ENCODE measurements at places on chromosomes 7 and 10. TPM values are rescaled to one million over a fixed set of nuclear protein-coding genes. Genes with fewer than 3 reads are reported as not detected.

GRCh38 chr7:84145892-84146291, 48.7 kb downstream of the SEMA3A start:
- no peaks in the 10 kb centered on the region for H3K4me1 ChIP-seq
- H3K36me3 ChIP-seq, result peaks cover 7% of the 10 kb centered on the region
- H3K4me3 ChIP-seq, result no peak overlapping the region
- H3K27ac ChIP-seq, result peak overlapping the region; percentile 75
- no peaks in the 10 kb centered on the region for H3K27me3 ChIP-seq

The RADIL gene
- 4.7 TPM for total RNA-seq

The CYP51A1 gene
- total RNA-seq, result 84.8 TPM

GRCh38 chr7:116772926-116773749, 89.2 kb upstream of the CAPZA2 start:
- H3K27me3 ChIP-seq, result no peaks in the 10 kb centered on the region
- no peak for DNase-seq
- no peaks in the 10 kb centered on the region for H3K4me1 ChIP-seq
- no peak overlapping the region for H3K27ac ChIP-seq
- no peak overlapping the region for H3K4me3 ChIP-seq

GRCh38 chr10:14588084-14588937, 186.4 kb downstream of the FAM107B start:
- H3K4me3 ChIP-seq, result no peak overlapping the region
- H3K27ac ChIP-seq, result no peak overlapping the region
- DNase-seq, result peak; percentile 14
- no peaks in the 10 kb centered on the region for H3K27me3 ChIP-seq

DNA sequence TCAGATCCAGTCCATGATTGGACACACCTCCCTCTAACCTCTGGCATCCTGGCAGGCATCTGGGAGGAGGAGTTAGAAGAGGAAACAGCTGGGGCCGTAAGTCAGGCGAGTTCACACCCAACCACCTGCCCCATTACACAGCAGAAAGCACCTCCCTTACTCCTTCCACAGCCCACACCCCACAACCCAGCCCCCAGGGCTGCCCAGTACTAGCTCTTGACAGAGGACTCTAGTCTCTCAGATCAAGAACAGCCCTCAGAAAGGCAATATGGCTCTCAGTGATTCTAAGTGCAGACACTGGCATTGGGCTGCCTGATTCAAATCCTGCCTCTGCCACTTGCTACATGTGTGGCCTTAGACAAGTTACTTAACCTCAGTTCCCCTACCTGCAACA, 34.1 kb downstream of the KCNMA1 start:
- DNase-seq, result peak; percentile 47
- H3K4me1 ChIP-seq, result peaks cover 8% of the 10 kb centered on the region
- no peak overlapping the region for H3K4me3 ChIP-seq
- H3K36me3 ChIP-seq, result no peaks in the 10 kb centered on the region
- H3K27ac ChIP-seq, result no peak overlapping the region

GRCh38 chr10:85235258-85235657, 906.9 kb downstream of the CCSER2 start:
- no peak overlapping the region for H3K4me3 ChIP-seq
- no peaks in the 10 kb centered on the region for H3K4me1 ChIP-seq
- H3K27me3 ChIP-seq, result no peaks in the 10 kb centered on the region
- H3K27ac ChIP-seq, result no peak overlapping the region

- no peak within 1 kb of the TSS for H3K27ac ChIP-seq
- no peak within 1 kb of the TSS for H3K4me3 ChIP-seq
- H3K36me3 ChIP-seq, result no peaks in the 10 kb centered on the region
- DNase-seq, result peak; percentile 59
These were observed at the start of gene FRMPD2 for GRCh38 chr10:48274636-48275035. Gene FRMPD2, minus strand, starts transcription at chr10:48274696. Its CDS starts 129 bp downstream, at chr10:48274567.

The ACSM6 gene
- not detected for total RNA-seq

- peaks cover 13% of the 10 kb centered on the region for H3K4me1 ChIP-seq
- H3K27me3 ChIP-seq, result no peaks in the 10 kb centered on the region
- DNase-seq, result no peak
- peaks cover 46% of the 10 kb centered on the region for H3K36me3 ChIP-seq
- H3K4me3 ChIP-seq, result peak overlapping the region; percentile 34
- no peak overlapping the region for H3K27ac ChIP-seq
These were observed 98.0 kb downstream of the CTBP2 start for GRCh38 chr10:125062227-125062913.

DNA sequence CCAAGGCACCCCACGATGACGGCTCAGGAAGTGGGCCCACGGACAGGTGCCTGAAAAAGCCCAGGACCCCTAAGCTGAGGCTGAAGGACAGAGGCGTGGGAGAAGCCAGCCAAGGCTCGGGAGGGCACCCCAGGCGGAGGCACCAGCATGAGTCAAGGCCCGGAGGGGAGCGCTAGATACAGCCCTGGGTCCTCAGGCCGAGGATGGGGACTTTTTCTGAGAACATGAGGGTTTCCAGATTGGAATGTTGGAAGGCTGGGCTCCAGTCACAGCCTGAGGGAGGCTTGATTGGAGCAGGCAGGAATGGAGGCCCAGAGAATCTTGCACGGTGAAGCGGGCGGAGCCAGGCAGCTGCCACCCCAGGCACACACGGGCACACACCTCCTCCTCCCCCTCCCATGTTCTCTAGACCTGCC, 19.0 kb upstream of the ELFN1 start:
- H3K4me1 ChIP-seq, result no peaks in the 10 kb centered on the region
- H3K27ac ChIP-seq, result no peak overlapping the region
- no peak overlapping the region for H3K4me3 ChIP-seq
- no peak for DNase-seq
- no peaks in the 10 kb centered on the region for H3K36me3 ChIP-seq

GRCh38 chr10:62501547-62501946, 127.4 kb downstream of the ZNF365 start:
- no peaks in the 10 kb centered on the region for H3K36me3 ChIP-seq
- H3K4me3 ChIP-seq, result no peak overlapping the region
- H3K4me1 ChIP-seq, result peaks cover 9% of the 10 kb centered on the region
- no peak overlapping the region for H3K27ac ChIP-seq
- DNase-seq, result no peak
- no peaks in the 10 kb centered on the region for H3K27me3 ChIP-seq

- no peak overlapping the region for H3K27ac ChIP-seq
- no peaks in the 10 kb centered on the region for H3K27me3 ChIP-seq
- no peak overlapping the region for H3K4me3 ChIP-seq
- H3K4me1 ChIP-seq, result no peaks in the 10 kb centered on the region
These were observed 122.4 kb downstream of the ZNF248 start for GRCh38 chr10:37734971-37735370.

DNA sequence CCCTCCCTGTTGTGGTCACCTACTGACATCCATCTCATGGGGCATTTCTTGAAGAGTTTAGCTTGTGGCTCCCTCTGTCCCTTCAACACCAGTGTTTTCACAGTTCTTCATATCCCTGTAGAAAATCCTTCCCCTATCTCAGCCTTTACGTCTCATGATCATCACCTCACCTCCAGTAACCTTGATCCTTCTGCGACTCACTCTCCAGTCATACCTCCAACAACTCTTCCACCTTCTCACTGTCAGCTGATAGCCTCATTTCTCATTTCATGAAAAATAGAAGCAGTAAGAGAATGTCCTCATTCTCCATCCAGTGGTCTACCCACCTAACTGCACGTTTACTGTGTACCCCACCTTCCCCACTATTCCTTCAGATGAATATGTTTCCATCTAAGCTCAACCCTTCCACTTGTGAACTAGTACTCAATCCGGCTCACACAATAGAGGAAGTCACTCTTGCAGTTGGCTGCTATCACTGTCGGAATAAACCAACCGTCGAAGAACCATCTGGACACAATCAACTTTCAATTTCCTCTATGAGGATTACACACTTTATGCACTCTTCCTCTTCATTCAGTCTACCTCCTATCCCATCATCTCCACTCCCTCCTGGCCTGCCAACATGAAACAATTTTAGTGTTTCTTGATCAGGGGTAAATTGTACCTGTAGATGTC, 256.0 kb downstream of the AHR start:
- no peak for DNase-seq
- H3K4me3 ChIP-seq, result no peak overlapping the region
- H3K27ac ChIP-seq, result no peak overlapping the region
- H3K4me1 ChIP-seq, result no peaks in the 10 kb centered on the region

The NKX2-3 gene
- total RNA-seq, result not detected

All from H9 (cell line).